ENCODE measurements at places on chromosomes 11 and 22. TPM values are rescaled to one million over a fixed set of nuclear protein-coding genes. Genes with fewer than 3 reads are reported as not detected.

SCGB1D2 gene
- total RNA-seq, result 1.6 TPM

GRCh38 chr11:87141980-87142514 is 104.3 kb downstream of the TMEM135 start:
- no peak for DNase-seq

- no peak for DNase-seq
Measured at GRCh38 chr11:100151944-100152343, 535.1 kb upstream of the ARHGAP42 start.

GRCh38 chr22:37377927-37378326 is 49.4 kb downstream of the ELFN2 start:
- DNase-seq, result no peak

DNA sequence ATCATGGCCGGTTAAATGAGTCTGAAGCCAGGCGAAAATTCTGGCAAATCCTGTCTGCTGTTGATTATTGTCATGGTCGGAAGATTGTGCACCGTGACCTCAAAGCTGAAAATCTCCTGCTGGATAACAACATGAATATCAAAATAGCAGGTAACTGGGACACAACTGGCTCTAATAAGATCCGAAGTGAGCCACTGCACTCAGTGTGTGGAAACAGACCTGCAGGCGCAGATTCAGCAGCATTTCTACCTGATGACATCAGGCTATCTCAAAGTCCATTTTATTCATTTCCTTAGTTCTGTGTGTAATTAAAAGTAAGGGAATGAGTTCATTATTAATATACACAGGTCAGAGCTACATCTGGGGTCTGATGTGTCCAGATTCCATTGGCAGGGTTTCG is 78.2 kb downstream of the PPP2R1B start:
- no peak for DNase-seq

- no peak for DNase-seq
Measured at GRCh38 chr11:28447226-28447625, 339.0 kb downstream of the METTL15 start.
